ENCODE measurements at places on chromosomes 2 and 18. TPM values are rescaled to one million over a fixed set of nuclear protein-coding genes. Genes with fewer than 3 reads are reported as not detected.

AKAIN1 gene
- 0.34 TPM for polyA plus RNA-seq

FER1L5 gene
- 1.0 TPM for polyA plus RNA-seq

ADAM23 gene
- 5.7 TPM for polyA plus RNA-seq

OSBPL1A gene
- polyA plus RNA-seq = 57.4 TPM

CCDC68 gene
- 8.3 TPM for polyA plus RNA-seq

GRCh38 chr18:62590799-62591590 is 68.2 kb downstream of the ZCCHC2 start:
- no peak for DNase-seq

DNA sequence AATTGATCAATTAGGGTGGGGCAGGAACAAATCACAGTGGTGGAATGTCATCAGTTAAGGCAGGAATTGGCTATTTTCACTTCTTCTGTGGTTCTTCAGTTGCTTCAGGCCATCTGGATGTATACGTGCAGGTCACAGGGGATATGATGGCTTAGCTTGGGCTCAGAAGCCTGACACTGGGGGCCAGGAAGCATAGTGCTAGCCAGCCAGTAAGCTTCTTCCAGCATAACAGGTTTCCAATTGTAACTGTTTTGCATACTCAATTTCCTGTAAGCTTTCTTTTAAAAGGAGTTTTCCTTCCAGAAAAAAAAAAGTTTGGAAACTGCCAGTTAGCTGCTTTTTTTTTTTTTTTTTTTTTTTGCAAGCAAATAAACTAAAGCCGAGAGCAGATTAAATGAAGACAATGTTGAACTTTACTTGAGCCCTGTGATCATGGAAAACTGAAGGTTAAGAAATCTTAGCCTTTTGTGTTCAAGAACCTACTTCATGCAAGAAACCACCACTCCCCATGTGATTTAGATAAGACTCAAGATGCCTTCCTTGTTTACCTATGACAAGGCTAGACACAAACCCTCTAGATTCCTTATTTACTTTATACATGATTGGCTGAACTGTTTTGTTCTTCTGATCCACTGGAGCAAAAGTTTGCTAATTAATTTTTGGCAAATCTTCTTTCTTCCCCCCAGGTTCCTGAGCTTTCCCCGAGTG is 126.9 kb upstream of the LINC00305 start:
- no peak for DNase-seq

WDR75 gene
- 40.8 TPM for polyA plus RNA-seq

DNA sequence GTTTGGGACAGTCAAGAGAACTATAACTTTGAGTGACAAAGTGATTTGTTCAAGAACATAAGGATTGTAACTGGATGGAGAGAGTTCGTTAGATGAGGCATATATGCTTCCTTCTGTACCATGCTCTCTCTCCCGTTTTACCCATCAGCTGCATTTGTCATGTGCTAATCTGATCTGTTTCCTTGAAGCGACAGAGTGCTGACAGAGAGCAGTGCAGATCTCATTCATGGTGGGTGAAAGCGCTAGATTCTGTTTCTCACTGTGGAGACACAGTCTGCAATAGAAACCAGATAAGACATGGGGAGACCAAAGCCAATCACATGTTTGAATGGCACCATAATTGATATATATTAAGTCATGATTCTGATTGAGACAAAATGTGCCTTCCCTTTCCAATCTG is 456.6 kb upstream of the CELF4 start:
- DNase-seq = no peak

DNA sequence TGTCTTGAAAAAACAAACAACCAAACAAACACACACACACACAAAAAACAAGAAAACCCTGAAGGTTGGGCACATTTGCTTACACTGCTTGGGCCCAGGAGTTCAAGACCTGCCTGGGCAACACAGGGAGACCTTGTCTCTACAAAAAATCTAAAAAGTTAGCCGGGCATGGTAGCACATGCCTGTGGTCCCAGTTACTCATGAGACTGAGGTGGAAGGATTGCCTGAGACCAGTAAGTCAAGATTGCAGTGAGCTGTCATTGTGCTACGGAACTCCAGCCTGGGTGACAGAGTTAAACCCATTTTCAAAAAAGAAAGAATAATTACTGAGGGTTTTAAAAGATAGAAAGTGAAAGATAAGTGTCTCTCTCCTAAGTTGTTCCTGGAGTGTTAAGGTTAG is 103.4 kb downstream of the MBD5 start:
- DNase-seq = no peak

DNA sequence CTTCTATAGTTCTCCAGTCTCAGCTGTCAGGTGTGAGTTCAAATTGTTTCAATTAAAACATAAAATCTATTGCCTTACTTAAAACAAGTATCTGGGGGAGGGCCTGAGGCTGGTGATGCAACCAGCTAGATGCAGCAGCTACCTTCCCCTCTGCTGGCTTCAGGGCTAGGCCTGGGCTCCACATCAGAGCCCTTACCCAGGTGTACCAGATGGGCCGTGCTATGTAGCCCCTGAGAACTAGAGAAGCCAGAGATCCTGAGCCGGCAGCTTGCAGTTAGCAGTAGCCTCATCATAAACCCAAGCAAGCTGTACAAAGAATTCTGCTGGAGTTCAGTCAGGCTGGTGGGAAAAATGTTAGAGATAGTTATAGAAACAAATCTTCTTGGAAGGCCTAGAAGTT is 97.7 kb upstream of the ACAA2 start:
- no peak for DNase-seq

DSG1 gene
- 0.06 TPM for polyA plus RNA-seq

Measured in right renal pelvis (tissue), 4 donors.